ENCODE measurements at places on chromosomes 6 and 20.

- DNase-seq: no peak
Observed at GRCh38 chr20:35166242-35166830, 5.5 kb upstream of the PROCR start.

DNA sequence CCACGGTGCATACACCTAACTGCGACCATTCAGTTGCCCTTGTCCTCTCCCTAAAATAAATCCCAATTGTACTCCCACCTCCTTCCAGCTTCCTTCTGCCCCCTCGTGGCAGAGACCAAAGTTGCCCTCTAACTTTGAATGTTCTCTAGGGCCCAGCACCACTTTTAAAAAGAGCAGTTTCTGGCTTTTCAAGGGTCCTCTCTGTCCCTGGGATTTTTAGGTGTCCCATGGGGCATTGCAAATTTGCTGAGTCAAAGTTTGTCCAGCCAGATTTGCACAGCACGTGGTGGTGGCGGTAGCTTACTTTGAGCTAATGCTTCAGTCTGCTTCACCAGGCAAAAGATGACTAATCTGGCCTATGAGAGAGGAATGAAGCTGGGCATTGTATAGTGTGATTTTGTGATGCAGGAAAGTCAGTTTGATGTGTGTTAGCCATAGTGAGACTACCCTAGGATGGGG lies 100.2 kb downstream of the PERP start:
- no peak for DNase-seq

DNA sequence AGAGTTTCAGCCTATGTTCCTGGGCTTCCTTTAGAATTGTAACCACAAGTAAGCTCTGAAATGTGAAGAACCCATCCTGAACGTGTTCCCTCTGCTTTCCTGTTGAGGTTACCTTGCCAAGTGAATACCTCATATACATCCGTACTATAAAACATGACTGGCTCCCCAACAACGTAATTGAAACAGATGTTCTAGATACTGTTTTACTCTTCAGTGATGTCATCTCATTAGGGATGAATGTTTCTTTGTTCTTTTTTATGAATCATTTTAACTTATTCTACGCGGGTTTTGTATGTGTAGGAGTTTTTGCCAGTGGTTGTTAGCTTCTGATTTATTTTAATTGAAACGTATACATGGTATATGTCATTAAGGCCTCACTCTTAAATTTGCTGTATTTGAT lies 166.8 kb downstream of the SAMD5 start:
- DNase-seq: no peak

- no peak for DNase-seq
Observed at GRCh38 chr6:126949786-126950185, 168.7 kb upstream of the RSPO3 start.

GRCh38 chr6:8947900-8948299 lies 512.6 kb upstream of the SLC35B3 start:
- DNase-seq: no peak

DNA sequence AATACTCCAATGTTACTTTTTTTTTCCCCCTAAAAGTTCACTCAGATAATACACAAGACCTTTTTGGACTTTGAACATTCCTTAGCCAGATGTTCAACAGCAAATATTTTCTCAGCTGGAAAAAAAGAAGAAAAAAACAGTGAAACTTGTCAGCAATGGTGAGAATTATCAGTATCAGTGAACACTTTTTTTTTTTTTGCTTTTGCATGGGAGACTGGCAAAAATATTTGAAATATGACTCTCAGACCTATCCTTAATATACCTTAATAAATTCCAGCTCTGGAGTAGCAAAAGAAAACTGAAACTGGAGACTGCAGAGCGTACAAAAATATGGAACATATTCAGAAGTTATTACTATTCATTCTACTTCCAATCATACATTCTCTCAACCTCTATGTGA lies 92.3 kb downstream of the RFPL4B start:
- DNase-seq: no peak

GRCh38 chr6:157186785-157187181 lies 136.5 kb downstream of the TMEM242 start:
- DNase-seq: no peak

DNA sequence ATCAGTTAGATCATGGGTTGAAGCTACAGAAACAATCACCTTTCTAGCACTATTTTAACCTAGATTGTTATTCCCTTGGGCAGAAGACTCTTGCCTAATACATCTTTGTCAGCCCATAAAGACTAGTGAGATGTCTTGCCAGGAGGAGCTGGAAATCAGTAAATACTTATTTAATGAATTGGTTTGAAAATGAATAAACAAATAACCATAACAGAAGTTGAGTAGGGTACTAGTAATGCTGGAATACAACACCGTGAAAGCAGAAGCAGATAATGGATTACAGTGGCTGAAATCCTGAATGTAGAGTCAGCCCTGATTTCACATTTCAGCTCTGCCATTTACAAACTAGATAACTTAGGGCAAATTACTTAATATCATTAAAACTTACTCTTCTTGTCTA lies 236.1 kb downstream of the PACRG start:
- no peak for DNase-seq

Data from activated T-cell treated with anti-CD3 and anti-CD28 coated beads for 24 hours (primary cell).